Lower leg skin (tissue), 4 donors: ENCODE measurements at places on chromosomes 13 and 19. TPM values are rescaled to one million over a fixed set of nuclear protein-coding genes. Genes with fewer than 3 reads are reported as not detected.
A peak's percentile ranks its signal among the peaks of the same experiment; 100 is the strongest.

The DOCK9 gene
- total RNA-seq, result 292 TPM

The ZNF208 gene
- total RNA-seq, result 0.84 TPM

The CYP2A7 gene
- not detected for total RNA-seq

The LHB gene
- total RNA-seq, result 1.2 TPM

The LNX2 gene
- total RNA-seq, result 15.8 TPM

The PCDH17 gene
- total RNA-seq, result 1.2 TPM

The SHD gene
- total RNA-seq, result not detected

The HIPK4 gene
- 0.13 TPM for total RNA-seq

The CBLC gene
- total RNA-seq, result 79.7 TPM

DNA sequence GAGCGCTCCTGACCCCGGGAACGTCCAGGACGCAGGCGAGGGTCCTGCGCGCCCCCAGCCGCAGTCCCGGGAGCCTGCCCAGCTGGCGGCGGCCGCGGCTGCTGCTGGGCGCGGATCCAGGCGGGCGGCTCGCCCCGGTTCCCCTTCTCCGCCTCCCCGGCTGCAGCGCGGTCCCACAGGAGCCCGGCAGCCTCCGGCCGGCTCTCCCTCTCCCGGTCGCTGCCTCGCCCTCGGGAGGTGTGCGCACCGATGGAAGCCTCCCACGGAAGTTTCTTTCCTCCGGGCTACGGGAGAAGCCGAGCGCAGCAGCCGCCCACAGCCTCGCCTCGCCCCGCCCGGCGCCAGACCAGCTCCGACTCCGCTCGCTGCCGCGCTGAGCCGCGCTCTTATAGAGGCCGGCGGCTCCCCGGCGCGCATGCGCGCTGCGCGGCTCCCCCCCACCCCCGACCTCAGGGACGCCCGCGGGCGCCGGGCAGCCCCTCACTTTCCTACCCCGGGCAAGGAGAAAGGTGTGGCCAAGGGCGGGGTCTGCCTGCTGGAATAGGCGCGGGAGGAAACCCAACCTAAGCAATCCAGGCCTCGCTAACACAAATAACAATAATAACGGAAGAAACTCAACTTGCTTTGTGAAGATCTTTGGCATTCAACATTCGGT is at the start of gene SHISA2:
Gene SHISA2 (minus strand): TSS at position 360 of the 655 bp plus-strand sequence. CDS start 1,041 bp downstream, outside the sequence.
- DNase-seq, result no peak

- no peak for DNase-seq
Measured at GRCh38 chr13:99335603-99336002, 28.4 kb upstream of the GPR183 start.

GRCh38 chr13:59444210-59444857 is 719.4 kb downstream of the DIAPH3 start:
- no peak for DNase-seq

DNA sequence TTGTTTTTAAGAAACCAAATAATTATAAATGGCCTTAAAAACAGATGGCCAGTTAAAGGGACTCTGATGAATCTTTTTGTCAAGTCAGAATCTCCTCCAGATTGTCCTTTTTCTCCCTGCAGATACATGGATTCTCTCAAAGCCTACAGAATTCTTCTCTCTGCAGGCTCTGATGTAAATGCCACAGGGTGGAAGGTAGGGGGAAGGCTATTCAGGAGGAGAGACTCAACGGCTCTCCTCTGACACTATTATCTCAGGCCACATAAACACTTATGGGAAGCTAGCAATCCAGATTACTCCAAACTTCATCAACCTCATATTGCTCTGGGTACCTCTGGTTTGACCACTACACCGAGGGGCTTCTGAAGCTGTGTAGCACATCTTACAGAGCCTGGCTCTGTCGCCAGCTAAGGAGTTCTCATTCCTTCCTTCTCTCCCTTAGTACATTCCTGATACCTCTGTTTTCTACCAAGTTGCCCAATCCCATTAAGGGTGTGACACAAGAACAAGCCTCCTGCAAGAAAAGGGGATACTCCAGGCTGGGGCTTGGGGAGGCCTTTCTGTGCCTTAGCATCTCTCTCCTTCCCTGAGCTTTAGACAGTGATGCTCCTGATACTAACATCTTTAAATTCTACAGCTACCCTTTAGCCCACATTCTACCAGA is 14.9 kb downstream of the LCP1 start:
- no peak for DNase-seq

GRCh38 chr19:44627631-44628030 is 14.3 kb downstream of the IGSF23 start:
- no peak for DNase-seq

DNA sequence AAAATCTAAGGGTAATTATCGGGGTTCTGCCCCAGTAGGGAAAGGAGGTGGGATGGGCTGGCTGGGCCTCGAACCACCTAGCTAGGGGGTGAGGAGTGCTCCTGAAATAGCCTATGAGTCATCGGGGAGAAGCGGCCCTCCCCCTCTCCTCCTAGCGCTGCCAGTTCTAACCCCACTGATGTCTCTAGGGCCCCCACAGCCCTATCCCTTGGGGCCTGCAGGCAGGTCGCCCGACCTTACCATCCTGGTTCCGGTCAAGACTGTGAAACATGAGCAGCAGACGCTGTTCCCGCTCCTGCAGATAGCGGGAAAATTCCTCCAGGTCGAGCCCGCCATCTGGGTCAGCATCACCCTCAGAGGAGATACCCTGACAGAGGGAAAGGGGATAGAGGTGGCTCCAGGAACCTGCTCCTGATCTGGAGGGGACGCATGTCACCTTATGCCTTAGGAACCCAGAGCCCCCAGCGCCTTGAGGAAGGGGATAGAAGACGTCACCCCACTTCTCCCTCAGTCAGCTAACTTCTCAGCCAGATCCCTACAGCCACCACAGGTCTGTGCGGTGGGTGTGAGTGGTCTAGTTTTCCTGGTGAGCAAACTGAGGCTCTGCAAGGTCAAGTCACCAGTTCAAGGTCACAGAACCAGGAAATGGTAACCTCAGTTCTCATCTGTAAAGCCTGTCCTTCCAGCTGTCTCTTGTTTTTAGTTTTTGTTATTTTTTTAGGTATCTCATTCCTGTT is 1.5 kb downstream of the SLC25A23 start:
- no peak for DNase-seq

- DNase-seq, result peak; percentile 82
Measured at GRCh38 chr19:35040826-35041547, 534 bp upstream of the HPN start.

GRCh38 chr19:14516048-14516534 is 2.1 kb downstream of the DNAJB1 start:
- no peak for DNase-seq

DNA sequence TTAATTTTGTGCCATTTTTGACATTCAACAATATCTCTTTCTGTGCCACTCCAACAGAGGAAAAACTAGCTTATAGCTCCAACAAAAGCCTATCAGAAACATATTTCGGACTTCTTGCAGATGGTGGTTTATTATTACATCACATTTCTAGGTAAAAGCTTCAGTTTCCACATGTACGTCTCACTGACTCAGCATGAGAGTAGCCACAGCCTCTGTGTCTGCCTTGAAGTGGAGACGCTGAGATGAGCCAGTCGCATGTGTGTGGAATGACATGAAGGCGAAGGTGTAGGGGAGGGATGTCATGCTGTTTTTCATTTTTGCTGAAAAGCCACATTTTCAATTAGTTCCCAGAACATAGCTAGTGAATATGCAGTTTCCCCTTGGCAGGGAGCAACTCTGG is 598.6 kb downstream of the EFNB2 start:
- no peak for DNase-seq

DNA sequence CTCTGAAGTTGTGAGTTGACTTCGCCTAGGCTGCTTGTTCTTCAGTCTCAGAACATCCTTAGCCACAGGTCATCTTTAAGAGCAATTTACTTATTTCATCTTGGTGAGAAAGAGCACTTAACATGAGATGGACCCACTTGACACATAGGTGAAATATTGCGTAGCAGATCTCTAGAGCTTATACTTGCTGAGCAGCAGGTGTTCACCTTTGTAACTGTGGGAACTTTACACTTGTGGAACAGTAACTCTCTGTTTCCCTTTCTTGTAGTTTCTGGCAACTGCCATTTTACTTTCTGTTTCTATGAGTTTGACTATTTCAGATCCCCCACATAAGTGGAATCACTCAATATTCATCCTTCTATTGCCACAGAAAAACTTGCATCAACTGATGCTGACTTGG is 95.7 kb downstream of the SLC10A2 start:
- DNase-seq, result no peak

DNA sequence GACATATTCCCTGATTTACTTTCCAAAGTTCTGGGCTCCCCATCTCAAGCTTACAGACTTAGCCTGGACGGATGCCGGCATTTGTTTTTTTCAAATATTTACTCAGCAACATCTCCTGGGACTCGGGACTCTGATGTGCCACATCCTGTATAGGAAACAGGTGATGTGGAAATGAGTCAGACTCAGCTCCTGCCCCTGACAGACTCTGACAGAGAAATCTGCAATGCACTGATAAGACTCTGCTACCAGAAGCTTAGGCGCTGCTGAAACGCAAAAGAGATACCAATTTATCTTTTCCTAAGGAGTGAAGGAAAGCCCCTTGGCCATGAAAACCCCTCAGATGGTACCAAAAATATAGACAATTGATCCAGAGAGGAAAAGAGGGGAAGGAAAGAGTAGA is 16.2 kb downstream of the LAIR2 start:
- DNase-seq, result no peak

GRCh38 chr13:83634601-83635000 is 247.7 kb downstream of the SLITRK1 start:
- no peak for DNase-seq
